Testis (tissue), 5 donors: ENCODE measurements at places on chromosomes 6 and 20. TPM values are rescaled to one million over a fixed set of nuclear protein-coding genes. Genes with fewer than 3 reads are reported as not detected.

- no peak overlapping the region for H3K4me3 ChIP-seq
- no peaks in the 10 kb centered on the region for H3K27me3 ChIP-seq
- no peak for DNase-seq
- no peak overlapping the region for H3K27ac ChIP-seq
These were observed 225.2 kb downstream of the SMOC2 start for GRCh38 chr6:168666170-168666569.

GRCh38 chr6:130778946-130779657, 48.1 kb upstream of the SMLR1 start:
- no peaks in the 10 kb centered on the region for H3K36me3 ChIP-seq
- no peak for DNase-seq
- H3K4me3 ChIP-seq = no peak overlapping the region
- H3K27ac ChIP-seq = no peak overlapping the region
- no peaks in the 10 kb centered on the region for H3K27me3 ChIP-seq

The MUC22 gene
- 0.87 TPM for total RNA-seq

GRCh38 chr6:34295721-34296120, 46.9 kb upstream of the SMIM29 start:
- H3K4me3 ChIP-seq = no peak overlapping the region
- H3K27me3 ChIP-seq = no peaks in the 10 kb centered on the region
- H3K4me1 ChIP-seq = no peaks in the 10 kb centered on the region
- no peak overlapping the region for H3K27ac ChIP-seq

- no peak for DNase-seq
- no peaks in the 10 kb centered on the region for H3K4me1 ChIP-seq
- H3K27ac ChIP-seq = no peak overlapping the region
These were observed 36.7 kb downstream of the USP45 start for GRCh38 chr6:99478483-99478882.

- no peak overlapping the region for H3K4me3 ChIP-seq
- peaks cover 9% of the 10 kb centered on the region for H3K4me1 ChIP-seq
- no peak for DNase-seq
- no peak overlapping the region for H3K27ac ChIP-seq
- H3K36me3 ChIP-seq = no peaks in the 10 kb centered on the region
These were observed 27.7 kb downstream of the RIPOR2 start for GRCh38 chr6:24907919-24908649.

- no peak overlapping the region for H3K4me3 ChIP-seq
- no peaks in the 10 kb centered on the region for H3K4me1 ChIP-seq
These were observed 27.7 kb upstream of the FAM162B start for GRCh38 chr6:116793224-116793623.

DNA sequence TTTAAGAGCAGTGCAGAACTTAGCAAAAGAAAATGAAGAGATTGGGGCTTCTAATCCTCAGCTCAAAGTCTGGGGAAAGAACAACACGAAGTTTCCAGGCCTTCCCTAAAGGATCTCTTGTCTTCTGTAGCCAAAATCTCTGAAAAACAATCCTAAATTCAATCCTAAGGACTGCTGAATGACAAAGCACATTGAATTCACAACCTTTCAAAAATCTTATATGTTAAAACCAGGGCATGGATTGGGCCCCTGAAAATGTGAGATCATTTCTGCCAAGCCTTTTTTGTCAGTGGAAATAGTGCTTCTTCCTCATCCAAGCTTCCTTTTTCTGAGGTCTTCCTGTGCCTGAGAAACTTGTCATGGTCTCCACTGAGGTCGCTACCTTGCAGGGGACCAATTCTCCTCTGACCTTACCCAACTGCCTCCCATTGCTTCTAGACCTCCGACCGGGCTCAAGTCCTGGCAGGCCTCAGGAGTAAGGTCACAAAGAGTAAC, 126.2 kb upstream of the ARID1B start:
- H3K36me3 ChIP-seq = no peaks in the 10 kb centered on the region
- no peak overlapping the region for H3K27ac ChIP-seq
- no peak for DNase-seq
- H3K27me3 ChIP-seq = no peaks in the 10 kb centered on the region
- peaks cover 3% of the 10 kb centered on the region for H3K4me1 ChIP-seq

DNA sequence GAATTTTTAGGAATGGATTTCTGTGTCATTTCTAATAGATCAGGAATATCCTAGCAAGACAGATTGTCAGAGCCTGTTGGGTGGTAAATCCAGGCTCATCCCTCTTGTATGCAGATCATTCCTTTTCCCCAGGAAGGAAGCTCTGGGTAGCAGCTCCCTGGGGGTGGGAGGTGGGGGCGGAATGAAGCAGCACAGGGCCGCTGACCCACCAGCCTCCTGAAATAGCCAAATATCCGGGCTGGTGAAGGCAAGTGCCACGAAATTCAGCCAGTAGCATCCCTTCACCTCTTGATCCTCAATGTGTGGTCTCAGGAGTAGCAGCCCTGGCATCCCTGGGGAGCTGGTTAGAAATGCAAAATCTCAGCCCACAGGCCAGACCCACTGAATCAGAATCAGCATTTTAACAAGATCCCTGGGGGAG, 256.9 kb downstream of the LRFN2 start:
- no peak for DNase-seq
- no peaks in the 10 kb centered on the region for H3K36me3 ChIP-seq
- H3K4me3 ChIP-seq = no peak overlapping the region
- no peak overlapping the region for H3K27ac ChIP-seq

The TMEM244 gene
- not detected for total RNA-seq

GRCh38 chr6:25583099-25583498, 68.9 kb upstream of the SCGN start:
- H3K36me3 ChIP-seq = no peaks in the 10 kb centered on the region
- H3K4me3 ChIP-seq = no peak overlapping the region
- no peak overlapping the region for H3K27ac ChIP-seq
- H3K27me3 ChIP-seq = no peaks in the 10 kb centered on the region
- H3K4me1 ChIP-seq = no peaks in the 10 kb centered on the region

- peak overlapping the region; percentile 60 for H3K27ac ChIP-seq
- H3K4me1 ChIP-seq = peaks cover 19% of the 10 kb centered on the region
- H3K4me3 ChIP-seq = no peak overlapping the region
These were observed 97.8 kb downstream of the ANKS1A start for GRCh38 chr6:34986845-34987246.

DNA sequence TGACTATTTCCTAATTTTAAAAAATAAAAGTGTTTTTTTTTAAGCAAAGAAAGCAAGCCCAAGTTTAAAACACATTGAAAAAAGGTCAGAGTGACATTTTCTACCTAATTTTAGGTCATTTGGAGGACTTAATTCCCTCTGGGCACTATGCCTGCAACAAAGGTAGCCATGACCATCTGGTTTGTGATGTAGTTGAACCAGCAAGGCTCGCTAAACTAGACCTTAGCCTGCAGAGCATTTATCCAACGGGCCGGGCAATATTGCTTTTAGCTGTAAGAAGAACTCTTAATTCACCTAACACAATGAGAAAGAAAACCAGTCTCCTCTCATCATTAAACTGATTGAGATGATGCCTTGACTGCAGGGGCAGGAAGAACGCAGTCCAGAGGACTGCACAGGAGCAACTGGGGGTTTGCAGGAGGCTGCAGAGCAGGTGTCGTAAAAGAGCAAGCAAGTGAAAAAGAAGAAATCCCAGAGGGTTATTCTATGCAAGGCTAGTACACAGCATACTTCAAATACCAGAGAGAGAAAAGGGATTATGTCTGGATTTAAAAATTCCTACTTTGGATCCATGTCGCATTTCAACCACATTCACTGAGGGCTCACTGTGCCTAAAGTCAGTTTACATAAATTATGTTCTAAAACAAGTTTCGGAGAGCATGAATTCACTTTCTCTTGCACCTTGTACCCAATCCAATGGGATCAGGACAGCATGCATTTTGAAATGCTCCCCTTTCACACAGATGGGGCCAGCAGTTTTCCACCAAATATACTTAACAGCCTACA, 12.8 kb downstream of the TRAF3IP2 start:
- no peak overlapping the region for H3K4me3 ChIP-seq
- no peaks in the 10 kb centered on the region for H3K36me3 ChIP-seq
- no peaks in the 10 kb centered on the region for H3K27me3 ChIP-seq
- peaks cover 7% of the 10 kb centered on the region for H3K4me1 ChIP-seq
- H3K27ac ChIP-seq = no peak overlapping the region
- no peak for DNase-seq

DNA sequence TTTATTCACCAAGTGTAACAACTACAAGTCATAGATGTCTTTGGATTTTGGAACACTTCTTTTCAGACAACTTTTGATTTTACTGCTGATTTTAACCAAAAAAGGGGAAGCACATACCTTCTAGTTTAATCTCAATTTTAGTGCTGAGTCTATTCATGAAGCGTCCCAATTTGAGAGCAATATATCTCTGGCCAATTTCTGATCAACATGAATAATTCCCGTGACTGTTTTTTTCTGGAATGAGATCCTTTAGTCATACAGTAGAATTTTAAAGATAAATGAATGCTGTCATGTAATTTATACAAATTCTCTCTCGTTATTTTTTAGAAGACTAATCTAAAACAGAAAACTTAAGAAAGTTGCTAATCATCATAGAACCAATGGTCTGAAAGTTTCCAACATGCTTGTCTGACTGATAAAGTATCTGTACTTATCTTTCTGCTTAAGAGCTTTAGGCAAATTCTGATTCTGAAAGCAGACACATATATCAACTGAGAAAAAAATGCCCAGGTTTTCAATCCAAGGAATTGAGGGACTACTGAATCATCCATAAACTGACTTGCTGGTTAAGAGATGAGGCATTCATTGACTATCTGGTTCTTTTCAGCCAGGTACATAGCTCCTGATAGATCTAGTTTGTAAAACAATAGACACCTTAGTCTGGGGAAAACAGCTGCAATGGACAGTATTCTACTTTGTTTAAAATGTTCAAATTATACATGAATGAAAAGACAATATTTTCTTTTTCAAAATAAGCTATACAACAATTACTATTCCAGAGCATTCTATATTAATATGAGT, 657.5 kb downstream of the RFPL4B start:
- H3K4me3 ChIP-seq = no peak overlapping the region
- no peak overlapping the region for H3K27ac ChIP-seq
- H3K4me1 ChIP-seq = no peaks in the 10 kb centered on the region
- no peak for DNase-seq
- H3K27me3 ChIP-seq = no peaks in the 10 kb centered on the region

DNA sequence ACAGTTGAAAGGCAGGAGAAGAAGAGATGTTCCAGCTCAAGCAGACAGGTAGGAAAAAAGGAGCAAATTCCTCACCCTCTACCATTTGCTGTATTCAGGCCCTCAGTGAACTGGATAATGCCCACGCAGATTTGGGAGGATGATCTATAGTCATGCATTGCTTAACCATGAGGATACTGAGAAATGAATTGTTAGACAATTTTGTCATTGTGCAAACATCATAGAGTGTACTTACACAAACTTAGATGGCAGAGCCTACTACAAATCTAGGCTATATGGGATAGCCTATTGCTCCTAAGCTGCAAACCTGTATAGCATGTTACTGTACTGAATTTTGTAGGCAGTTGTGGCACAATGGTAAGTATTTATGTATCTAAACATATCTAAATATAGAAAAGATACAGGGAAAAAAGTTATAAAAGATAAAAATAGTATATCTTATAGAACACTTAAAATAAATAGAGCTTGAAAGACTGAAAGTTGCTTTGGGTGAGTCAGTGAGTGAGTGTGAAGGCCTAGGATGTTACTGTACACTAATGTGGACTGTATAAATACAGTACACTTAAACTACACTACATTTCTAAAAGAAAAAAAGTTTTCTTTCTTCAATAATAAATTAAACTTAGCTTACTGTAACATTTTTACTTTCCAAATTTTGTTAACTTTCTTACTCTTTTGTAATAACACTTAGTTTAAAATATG, 672.3 kb downstream of the UTRN start:
- no peaks in the 10 kb centered on the region for H3K36me3 ChIP-seq
- H3K27me3 ChIP-seq = no peaks in the 10 kb centered on the region
- H3K4me1 ChIP-seq = no peaks in the 10 kb centered on the region
- no peak for DNase-seq
- H3K27ac ChIP-seq = no peak overlapping the region
- H3K4me3 ChIP-seq = no peak overlapping the region

The ANKRD66 gene
- total RNA-seq = not detected

DNA sequence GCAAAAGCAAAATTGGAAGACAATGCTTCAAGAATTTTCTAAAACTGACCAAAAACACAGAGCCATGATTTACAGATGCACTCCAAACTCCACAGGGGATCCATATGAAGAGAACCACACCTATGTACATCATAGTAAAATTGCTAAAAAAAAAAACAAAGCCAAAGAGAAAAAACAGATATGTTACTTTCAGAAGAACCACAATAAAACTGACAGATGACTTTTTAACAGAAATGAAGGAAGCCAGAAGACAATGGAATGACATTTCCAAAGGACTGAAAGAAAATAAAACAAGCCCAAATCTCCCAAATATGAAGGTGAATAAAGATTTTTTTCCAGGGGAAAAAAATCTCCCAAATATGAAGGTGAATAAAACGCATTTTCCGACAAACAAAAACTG, 17.5 kb downstream of the TRERF1 start:
- no peaks in the 10 kb centered on the region for H3K27me3 ChIP-seq
- no peak overlapping the region for H3K27ac ChIP-seq
- H3K4me1 ChIP-seq = peaks cover 7% of the 10 kb centered on the region
- H3K36me3 ChIP-seq = no peaks in the 10 kb centered on the region

The FAM83C gene
- total RNA-seq = 0.43 TPM

DNA sequence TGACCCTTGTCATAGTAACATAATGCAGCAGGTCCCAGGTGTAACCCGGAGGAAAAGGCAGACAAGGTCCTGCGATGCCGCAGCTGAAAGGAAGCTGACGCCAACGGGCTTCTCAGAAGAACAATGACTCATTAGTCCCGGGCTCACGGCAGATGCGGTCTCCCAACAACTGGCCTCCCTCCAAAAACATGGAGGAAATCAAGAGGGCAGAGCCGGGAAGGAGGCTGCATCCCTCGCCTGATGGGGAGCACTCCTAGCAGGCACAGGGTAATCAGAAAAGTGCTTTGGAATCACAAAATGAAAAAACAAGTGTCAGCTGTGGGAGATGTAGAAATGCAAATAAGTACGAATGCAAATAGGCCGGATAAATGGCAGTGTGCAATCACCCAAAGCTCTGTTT, 165.2 kb upstream of the AGPAT4 start:
- H3K4me3 ChIP-seq = no peak overlapping the region
- peaks cover 13% of the 10 kb centered on the region for H3K4me1 ChIP-seq
- H3K27me3 ChIP-seq = no peaks in the 10 kb centered on the region
- H3K27ac ChIP-seq = no peak overlapping the region
- peak; percentile 65 for DNase-seq
- H3K36me3 ChIP-seq = no peaks in the 10 kb centered on the region

DNA sequence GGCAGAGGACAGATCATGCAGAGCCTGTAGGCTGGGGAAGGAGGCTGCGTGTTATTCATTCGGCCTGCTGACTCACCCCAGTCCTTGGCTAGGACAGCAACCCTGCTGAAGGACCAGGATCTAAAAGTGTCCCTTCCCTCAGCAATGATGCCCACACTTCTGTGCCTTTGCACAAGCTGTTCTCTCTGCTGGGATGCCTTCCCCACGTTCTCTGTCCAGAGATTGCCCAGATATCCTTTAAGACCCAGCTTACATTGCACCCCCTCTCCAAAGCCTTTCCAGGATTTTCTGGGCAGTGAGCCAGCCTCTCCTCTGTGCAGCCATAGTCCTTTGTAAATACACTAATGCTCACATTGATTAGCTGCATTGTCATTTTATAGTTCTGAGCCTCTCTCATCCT, 99.3 kb upstream of the CHD6 start:
- H3K27me3 ChIP-seq = no peaks in the 10 kb centered on the region
- no peak overlapping the region for H3K4me3 ChIP-seq
- no peak overlapping the region for H3K27ac ChIP-seq
- H3K36me3 ChIP-seq = no peaks in the 10 kb centered on the region
- no peak for DNase-seq

GRCh38 chr6:81759782-81760181, 7.3 kb upstream of the TENT5A start:
- H3K36me3 ChIP-seq = no peaks in the 10 kb centered on the region
- H3K4me3 ChIP-seq = no peak overlapping the region
- no peak overlapping the region for H3K27ac ChIP-seq
- no peak for DNase-seq
- H3K4me1 ChIP-seq = no peaks in the 10 kb centered on the region
- no peaks in the 10 kb centered on the region for H3K27me3 ChIP-seq

The LIN28B gene
- total RNA-seq = 6.7 TPM
